ENCODE measurements at places on chromosomes 12 and 14.

- no peak for DNase-seq
Measured at GRCh38 chr12:132804426-132804861, 24.2 kb downstream of the GOLGA3 start.

GRCh38 chr12:120132054-120132836 is 15.7 kb upstream of the RAB35 start:
- no peak for DNase-seq

GRCh38 chr12:3342051-3342450 is 149.0 kb upstream of the PRMT8 start:
- DNase-seq, result peak; percentile 67

DNA sequence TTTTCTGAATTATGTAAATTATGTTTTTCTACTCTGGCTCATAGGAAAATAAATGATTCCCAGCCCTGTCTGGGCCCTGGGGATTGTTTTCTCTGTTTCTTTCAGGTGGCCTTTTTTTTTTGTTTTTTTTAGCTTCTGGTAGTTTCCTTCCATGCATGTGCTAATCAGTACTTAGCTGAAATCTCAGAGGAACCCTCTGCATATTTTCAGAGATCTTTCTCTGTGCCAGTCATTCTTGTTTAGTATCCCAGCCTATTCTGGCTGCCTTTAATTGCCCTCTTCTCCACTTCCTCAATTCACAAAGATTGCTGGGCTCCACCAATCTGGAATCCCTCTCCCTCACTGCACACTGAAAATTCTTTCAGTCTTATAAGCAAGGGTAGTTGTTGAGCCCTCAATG is 46.9 kb downstream of the CNOT2 start:
- peak; percentile 19 for DNase-seq

DNA sequence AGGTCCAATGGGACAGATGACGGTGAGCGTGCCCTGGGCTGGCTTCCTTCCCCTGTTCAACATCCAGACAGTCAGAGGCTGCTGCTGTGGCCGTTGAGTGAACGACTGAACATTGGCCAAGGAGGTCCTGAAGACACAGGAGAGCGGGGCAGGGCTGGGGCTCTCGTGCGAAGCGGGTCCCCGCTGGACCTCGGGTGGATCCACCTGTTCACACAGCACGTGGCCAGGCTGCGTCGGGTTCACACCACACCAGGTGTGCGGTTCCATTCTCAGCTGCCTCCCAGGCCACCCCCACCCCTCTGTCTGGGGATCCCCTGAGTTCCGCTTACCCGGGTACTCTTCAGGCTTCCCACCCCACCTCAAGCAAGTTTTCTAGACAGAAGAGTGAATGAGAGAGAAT is 199.1 kb upstream of the PRMT8 start:
- DNase-seq, result no peak

DNA sequence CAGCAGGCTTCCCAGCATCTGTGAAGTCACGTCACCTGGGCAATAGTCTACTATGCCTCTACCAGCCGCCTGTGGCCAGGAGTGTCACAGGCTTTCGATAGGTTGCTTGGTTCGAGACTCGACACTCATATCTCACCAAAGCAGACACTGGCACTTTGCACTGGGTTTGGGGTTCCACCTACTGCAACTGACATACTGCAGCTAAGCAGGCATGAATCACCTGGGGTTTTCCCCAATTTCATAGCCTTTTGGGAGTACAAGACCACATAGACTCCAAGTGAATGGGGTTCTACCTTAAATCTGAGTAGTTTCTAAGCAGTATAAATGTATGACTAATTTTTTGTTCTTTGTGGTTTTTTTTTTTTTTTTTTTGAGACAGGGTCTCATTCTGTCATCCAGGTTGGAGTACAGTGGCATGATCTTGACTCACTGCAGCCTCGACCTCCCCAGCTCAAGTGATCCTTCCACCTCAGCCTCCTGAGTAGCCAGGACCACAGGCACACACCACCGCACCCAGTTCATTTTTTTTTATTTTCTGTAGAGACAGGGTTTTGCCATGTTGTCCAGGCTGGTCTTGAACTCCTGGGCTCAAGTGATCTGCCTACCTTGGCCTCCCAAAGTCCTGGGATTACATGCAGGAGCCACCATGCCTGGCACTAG is 32.1 kb downstream of the DMAC2L start:
- no peak for DNase-seq

DNA sequence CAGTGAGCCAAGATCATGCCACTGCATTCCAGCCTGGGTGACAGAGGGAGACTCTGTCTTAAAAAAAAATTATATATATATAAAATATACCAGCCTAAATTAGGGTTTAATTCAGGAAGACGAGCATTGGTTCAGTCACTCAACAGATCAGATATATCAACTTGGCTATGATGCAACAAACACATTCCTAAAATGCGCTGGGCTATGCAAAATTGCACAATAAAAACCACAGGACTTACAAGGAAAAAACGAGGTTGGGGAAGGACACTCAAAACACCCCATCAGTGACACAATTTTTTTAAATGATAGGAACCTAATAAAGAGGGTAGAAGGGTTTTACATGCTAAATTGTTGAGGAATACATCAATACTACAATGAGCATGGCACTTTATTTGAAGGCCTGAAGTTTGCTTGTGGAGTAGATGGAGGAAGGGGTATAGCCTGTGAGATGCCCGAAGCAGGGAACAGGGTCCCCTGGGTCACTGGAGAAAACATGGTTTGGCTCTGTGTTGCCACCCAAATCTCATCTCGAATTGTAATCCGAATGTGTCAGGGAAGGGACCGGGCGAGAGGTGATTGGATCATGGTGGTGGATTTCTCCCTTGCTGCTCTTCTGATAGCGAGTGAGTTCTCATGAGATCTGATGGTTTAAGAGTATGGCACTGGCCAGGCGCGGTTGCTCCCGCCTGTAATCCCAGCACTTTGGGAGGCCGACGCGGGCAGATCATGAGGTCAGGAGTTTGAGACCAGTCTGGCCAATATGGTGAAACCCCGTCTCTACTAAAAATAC is 71.2 kb downstream of the TNFAIP2 start:
- no peak for DNase-seq

DNA sequence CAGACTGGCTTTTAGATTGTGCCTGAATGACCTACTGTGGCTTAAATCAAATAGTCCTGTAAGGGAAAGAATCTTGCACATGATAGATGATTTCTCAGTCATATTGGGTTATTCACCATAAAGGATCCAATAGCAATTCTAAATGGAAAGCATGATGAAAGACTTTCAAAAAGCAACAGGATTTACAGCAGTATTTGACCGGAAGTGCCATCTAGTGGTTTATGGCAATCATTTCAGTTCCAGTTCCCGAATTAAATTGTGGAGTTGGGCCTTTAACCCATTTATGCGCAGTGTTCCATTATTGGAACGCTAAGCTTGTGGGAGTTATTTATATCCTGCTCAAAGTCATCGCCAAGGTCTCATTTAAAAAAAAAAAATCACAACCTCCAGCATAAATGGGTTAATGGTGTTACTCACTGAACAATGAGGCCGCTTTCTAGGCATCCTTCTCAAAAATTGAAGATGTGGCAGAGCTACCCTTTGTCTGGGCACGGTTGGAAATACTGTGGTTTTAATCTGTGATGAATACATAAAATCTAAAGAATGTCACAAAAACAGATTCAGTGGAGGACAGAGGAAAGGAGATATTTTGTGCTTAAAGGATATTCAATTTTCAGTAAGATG is 60.8 kb upstream of the REP15 start:
- peak; percentile 70 for DNase-seq

GRCh38 chr14:104361921-104362681 is 217.5 kb upstream of the C14orf180 start:
- no peak for DNase-seq

GRCh38 chr14:84036840-84037239 is 1493.1 kb upstream of the FLRT2 start:
- peak; percentile 44 for DNase-seq

DNA sequence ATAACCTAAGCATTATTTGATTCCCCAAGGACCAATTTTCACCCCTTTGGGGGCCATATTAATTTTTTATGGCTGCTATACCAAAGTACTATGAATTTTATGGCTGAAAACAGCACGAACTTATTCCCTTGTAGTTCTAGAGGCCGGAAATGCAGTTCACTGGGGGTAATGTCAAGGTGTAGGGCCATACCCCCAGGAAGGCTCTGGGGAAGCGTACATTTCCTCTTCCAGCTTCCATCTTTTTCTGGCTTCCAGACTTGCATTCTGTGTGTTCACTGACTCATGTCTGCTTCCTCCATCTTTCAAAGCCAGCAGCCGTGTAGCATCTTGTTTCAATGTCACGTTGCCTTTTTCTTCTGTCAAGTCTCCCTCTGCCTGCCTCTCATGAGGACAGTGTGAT is 133.5 kb downstream of the BICD1 start:
- DNase-seq, result peak; percentile 62

GRCh38 chr12:2675776-2676175 is 119.0 kb upstream of the FKBP4 start:
- no peak for DNase-seq

GRCh38 chr14:29442696-29443095 is 485.0 kb downstream of the PRKD1 start:
- peak; percentile 77 for DNase-seq

DNA sequence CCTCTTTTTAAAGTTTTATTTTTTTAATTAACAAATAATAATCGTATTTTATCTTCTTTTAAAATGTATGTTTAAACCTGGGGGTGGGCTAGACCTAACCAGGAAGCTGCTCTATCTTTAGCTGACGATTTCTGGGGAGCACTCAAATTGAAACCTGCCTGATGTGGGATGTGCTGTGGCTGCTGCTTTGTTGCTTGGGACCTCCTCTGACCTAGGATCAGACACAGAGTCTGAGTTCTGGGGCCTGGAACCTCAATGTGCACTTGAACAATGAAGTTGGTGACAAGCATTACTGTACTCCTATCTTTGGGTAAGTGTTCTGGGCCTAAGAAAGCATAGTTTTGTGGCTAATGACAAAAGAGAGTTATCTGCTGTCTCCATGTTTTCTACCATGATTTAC is 386.7 kb downstream of the DAD1 start:
- DNase-seq, result no peak

Data from dermis blood vessel endothelial cell (primary cell).